Stimulated activated CD8-positive, alpha-beta memory T cell treated with anti-CD3 and anti-CD28 coated beads, Interleukin-4, amount 100 ng/mL, for 4 hours (primary cell): ENCODE measurements at places on chromosomes 1 and 21.
A peak's percentile ranks its signal among the peaks of the same experiment; 100 is the strongest.

- DNase-seq, result no peak
Measured at GRCh38 chr1:96513136-96513535, 208.4 kb upstream of the PTBP2 start.

GRCh38 chr21:40717028-40717427 is 129.9 kb downstream of the DSCAM start:
- DNase-seq, result no peak

GRCh38 chr1:248861616-248862015 is 2.7 kb upstream of the ZNF692 start:
- no peak for DNase-seq

DNA sequence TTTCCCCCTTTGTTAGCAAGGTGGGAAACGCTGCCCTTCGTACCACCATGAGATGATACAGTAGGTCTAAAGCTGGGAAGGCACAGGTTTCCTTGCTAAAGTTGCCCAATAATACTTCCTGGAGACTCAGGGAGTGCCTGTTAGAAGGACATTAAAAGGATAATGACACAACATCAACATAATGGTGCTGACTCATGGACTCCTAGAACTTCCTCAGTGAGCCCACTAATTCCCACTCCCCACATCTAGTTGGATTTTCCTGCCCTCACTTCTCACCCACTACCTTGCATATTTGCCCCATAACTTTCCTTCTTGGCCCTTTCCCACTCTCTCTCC is 17.5 kb downstream of the CFAP45 start:
- DNase-seq, result no peak

- no peak for DNase-seq
Measured at GRCh38 chr1:46812996-46813857, 14.4 kb downstream of the CYP4B1 start.

DNA sequence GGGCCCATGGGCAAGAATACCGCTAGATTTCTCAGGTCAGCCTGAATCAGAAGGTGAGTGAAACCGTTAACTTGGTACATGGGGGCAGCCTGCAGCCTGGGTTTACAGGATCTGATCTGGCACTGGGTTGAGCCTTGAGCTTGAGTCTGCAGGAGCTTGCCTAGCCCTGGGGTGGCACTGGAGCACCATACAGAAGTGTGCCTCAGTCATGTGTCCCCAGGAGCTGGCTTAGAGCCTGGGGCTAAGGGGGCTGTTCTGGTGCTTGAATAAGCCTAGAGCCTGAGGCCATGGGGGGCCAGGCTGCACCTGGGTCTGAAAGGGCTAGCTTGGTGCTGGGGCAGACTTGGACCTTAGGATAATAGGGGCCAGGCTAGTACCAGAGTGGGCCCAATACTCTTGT is 457.2 kb upstream of the PBX1 start:
- DNase-seq, result no peak

GRCh38 chr1:3809680-3810079 is 13.4 kb upstream of the LRRC47 start:
- no peak for DNase-seq

DNA sequence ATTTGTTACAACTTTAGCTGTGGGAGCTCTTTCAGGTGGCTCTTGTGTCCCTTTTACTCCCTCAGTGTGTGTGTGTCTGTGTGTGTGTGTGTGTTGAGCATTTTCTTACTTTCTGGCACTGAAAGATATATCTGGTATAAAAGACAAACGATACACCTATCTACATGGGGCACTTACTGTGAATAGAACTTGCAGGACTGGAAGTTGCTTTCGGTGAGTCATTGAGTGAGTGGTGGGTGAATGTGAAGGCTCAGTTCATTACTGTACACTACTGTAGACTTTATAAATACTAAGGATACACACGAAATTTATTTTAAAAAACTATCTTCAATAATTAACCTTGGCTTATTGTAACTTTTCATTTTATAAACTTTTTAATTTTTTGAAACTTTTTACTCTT is 38.7 kb downstream of the BTBD8 start:
- no peak for DNase-seq

DNA sequence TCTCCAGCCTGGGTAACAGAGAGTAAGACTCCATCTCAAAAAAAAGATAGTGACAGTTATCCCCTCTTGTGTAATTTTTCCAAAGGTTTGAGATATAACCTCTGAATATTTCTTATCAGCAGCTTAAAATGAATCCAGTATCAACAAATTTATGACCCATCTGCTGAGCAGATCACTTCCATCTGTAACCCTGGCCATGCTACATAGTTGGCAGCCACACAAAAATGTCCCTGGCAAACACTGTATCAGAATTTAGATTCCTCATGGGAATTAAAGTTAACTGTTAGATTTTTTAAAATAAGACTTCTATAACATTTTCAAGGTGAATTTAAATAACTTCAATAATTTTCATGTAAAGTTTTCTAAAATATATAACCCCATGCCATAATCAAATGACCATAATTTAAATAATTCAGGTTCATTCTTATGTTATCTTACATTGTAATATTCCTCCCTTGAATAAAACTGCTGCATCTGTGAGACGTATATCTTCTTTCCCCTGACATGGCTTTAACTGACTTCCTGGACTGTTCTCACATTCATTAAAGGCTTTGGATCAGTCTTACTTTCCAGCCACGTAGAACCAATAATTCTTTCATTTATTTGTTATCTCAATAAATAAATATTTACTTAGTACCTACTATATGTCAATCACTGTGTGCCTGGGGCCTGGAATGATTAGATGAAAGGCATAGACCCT is 5.3 kb upstream of the PRPF38B start:
- DNase-seq, result no peak

- no peak for DNase-seq
Measured at GRCh38 chr1:110051262-110051648, 16.8 kb downstream of the STRIP1 start.

DNA sequence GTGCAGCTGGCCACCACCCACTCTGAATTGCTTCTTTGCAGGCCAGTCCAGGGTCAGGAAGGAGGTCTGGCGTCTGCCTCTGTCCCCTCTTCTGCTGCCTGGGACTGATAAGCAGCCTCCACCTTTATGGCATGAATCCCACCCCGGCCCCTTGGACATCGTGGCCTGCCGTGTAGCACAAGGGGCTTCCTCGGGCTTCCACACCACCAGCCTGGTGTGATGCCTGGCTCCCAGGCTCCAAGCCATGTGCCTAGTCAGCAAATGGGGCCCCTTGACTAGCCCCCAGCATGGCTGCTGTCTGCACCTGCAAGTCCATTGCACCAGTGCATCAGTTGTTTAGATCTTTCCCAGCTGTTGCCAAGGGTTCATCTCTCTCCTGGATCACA is 9.9 kb upstream of the ARF1 start:
- no peak for DNase-seq

DNA sequence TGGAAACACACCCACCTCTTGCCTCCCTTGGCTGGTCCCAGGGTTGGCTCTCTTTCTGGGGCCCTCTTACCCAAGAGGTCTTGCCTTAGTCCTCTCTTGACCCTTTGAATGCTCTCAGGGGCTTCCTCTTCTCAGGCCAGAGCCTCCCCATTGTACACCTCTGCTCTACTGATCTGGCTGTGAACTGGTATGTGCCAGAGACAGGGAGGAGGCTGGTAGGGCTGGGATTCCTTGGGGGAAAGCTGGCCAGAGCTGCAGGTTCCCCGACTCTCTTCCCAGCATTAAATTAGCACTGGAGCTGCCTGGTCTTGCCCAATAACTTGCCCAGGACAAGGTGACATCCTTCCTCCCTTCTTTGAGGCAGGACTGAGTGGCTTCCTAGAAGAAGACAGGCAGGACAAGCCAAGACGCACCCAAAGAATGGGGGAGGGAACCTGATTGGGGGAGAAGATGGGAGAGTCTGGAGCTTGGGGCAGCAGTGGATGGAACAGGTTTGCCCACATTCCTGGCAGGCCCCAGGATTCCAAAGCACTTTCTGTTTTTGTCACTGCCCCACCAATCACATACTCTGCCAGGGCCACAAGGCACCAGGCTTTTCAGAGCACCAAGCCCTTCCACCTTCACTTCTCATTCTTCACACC is 37.2 kb upstream of the CITED4 start:
- no peak for DNase-seq

DNA sequence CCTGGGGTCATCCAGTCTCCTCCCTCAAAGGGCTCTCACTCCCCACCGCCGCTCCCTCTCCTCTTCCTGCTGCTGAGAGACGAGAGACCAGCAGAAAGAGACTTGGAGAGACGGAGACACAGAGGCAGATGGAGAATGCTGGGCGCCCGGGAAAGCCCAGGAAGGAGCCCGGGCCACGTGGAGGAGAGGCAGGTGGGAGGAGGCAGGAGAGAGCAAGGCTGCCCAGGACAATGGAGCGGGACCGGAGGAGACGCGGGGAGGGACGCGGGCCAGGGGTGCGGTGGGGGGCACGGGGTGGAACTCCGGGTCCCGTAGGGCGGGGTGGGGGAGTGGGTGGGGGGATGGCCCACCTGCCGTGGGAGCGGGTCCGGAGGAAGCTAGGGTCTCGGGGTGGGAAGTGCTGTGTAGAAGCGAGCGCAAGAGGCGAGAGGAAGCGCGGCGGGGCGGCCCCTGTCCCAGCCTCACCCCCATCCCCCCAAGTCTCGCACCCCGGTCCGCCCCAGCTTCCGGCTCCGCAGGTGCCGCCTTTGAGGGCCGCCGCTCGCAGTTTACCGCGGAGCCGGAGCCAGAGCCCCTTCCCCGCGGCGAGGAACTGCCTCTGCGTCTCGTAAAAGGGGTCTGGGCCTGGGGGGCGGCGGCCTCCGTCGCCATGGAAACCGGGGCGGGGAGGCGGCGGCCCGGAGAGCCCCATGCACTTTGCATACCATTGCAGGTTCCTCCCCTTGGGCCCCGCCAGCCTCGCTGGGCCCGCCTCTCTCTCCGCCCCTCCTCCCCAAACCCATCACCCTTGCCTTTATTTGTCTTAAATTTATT is 11.7 kb upstream of the EPHA2 start:
- DNase-seq, result peak; percentile 32

DNA sequence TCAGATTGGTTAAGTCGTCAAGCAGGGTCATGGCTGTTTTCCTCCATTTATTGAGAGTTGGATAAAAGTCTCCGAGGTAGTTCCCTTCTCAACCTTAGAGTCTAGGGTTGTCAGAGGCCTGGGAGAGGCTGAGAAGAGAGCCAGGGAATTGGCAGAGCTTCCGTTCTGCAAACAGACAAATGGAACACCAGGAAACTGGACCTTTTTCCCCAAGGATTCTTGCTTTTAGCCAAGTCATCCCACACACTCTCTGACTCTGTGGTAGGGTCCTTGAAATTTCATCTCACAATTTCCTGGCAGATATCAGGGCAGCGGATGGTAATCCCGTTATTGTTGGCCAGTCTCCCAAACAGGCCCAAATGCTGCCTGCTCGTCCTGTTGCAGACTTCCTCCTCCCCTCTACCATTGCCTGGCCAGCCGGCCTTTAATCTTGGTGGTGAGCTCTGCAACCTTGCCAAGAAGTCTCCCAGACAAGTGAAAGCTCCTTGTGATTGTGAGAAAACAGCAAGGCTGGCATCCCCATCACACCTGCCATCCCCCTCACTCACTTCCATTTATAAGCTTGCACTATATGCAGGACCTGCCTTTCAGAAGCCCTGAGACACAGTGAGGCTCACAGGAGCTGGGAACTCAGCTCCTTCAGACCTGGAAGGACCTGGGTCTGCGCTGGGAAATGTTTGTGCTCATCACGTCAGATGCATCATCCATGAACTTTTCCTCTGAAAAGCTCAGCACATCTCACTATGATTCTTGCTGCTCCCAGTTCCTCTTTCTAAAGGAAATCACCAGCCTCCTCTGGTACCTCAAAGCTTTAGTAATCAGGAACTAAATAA is 13.7 kb upstream of the SRP9 start:
- DNase-seq, result no peak

DNA sequence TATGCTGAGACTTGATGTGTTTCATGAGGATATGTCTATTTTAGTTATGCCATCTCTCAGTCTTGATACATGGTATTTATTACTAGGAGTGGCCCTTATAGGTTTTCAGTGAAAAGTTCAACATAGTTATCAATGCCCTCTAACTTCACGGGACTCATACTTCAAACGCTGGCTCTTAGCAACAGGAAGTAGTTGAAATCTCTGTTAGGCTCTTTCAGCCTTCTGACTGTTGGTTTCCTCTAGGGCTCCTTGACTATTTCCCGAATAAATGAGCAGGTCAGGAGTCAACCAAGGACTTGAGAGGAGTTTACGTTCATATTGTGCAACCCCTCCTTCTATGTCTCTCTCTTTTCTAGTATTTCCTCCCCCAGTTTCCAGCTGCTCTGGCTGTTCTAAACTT is 141.8 kb downstream of the RGS7 start:
- DNase-seq, result no peak

GRCh38 chr1:184531296-184531695 is 144.5 kb downstream of the C1orf21 start:
- no peak for DNase-seq

- no peak for DNase-seq
Measured at GRCh38 chr1:95278173-95279006, 44.4 kb downstream of the RWDD3 start.

DNA sequence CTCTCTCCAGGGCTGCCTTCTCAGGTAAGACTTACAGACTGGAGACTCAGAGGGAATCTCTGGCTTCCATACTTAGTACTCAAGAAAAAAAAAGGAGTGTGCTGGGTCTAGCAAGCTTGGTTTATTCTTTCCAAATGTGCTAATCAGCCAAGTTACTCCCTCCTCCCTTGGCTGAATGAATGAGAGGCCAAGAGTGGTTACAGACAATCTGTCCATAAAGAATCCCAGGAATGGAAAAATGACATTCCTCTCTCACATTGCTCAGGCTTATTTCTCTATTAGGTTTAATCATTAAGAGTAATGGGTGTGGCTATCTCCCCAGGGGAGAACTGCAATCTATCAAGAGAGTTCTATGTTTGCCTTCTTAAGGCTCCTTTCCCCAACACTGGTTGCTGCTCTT is 547.3 kb upstream of the PLXNA2 start:
- no peak for DNase-seq

DNA sequence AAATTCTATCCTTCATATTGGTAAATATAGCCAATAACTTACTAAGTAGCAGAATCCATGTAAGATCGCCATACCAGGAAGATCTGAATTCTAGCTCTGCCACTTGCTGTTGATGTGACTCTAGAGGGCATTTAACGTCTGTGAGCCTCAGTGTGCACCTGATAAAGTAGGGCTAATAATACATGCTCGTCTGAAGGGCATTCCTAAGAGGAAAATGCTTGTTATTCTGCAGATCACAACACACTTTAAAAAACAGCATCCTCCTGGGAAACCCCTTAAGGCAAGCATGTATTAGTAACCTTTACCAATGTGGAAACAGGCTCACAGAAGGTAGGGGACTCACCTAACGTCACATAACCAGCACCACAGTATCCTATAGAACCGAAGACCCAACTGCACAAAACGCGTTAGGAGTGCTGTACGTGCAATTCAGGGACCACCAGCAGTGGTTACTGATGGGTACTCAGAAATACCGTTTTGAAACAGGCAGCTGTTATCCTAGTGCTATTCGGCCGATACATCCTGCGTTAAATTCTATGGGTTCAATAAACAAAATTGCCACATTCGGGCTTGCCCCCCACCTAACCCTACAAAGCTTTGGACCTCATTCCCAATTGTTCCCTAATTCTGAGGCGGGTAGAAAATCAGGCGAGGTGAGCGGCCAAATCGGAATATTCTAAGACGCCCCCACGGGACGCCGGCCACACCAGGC is 758 bp downstream of the DEPDC1 start:
- DNase-seq, result no peak
